ENCODE measurements at places on chromosomes 2 and 18. TPM values are rescaled to one million over a fixed set of nuclear protein-coding genes. Genes with fewer than 3 reads are reported as not detected.

GRCh38 chr2:16100006-16100405, 159.7 kb downstream of the MYCN start:
- DNase-seq = no peak
- H3K27me3 ChIP-seq = no peaks in the 10 kb centered on the region
- no peak overlapping the region for H3K27ac ChIP-seq
- H3K4me3 ChIP-seq = no peak overlapping the region
- no peaks in the 10 kb centered on the region for H3K36me3 ChIP-seq

- H3K27ac ChIP-seq = no peak overlapping the region
- no peaks in the 10 kb centered on the region for H3K27me3 ChIP-seq
- DNase-seq = no peak
- no peaks in the 10 kb centered on the region for H3K36me3 ChIP-seq
- H3K4me3 ChIP-seq = no peak overlapping the region
Observed at GRCh38 chr2:142323206-142323605, 192.4 kb upstream of the LRP1B start.

DNA sequence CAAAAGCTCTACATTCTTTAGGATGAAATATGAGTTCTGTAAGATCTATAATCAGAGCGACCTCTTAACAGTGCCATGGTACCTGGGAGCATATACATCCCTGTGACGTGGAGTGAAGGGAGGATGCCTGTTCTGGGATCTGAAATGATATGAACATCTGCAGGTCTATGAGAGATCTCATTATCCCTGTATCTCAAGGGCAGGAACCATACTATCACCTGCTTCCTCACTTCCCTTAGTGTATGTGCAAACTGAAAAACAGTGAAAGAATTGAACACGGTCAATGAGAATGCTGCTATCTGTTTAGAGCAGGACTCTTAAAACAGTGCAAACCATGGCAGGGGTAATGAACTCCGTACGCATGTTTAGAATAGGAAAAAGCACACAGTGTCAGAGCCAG, 364.0 kb downstream of the LPIN1 start:
- no peak overlapping the region for H3K27ac ChIP-seq
- H3K4me3 ChIP-seq = no peak overlapping the region
- no peaks in the 10 kb centered on the region for H3K27me3 ChIP-seq
- H3K4me1 ChIP-seq = peaks cover 13% of the 10 kb centered on the region

DNA sequence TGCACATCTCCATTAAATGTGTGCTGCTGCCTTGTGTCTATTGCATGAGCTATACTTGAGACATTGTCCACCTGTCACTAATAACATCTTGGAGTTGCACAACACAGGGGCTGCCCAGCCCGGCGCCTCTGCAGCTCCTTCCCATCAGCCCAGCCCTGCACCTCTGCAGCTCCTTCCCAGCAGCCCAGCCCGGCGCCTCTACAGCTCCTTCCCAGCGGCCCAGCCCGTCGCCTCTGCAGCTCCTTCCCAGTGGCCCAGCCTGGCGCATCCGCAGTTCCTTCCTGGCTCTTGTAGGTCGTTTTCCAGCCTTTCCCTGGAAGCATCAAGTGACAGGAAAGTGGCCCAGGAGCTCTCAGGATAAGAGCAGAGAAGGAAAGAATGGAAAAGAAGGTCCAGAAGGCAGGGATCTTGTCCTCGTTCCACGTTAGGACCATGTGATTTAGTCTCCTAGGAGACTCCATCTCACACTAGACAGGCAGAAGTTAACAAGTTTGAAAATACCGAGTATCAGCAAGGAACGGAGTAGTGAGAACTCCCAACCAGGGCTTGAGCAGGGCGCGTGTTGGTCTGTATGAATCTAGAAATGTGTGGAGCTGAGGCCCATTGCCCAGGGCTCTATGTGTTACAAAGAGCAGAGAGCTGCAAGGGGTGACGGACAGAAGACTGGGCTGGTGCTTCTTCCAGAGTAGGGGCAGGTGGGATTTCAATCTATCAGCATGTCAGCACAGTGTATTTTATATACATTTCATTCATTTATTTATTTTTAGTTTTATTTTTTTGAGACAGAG, 115.7 kb upstream of the TPO start:
- H3K27me3 ChIP-seq = no peaks in the 10 kb centered on the region
- no peak for DNase-seq
- no peak overlapping the region for H3K4me3 ChIP-seq
- no peaks in the 10 kb centered on the region for H3K36me3 ChIP-seq
- H3K27ac ChIP-seq = no peak overlapping the region

- peak overlapping the region; percentile 80 for H3K4me3 ChIP-seq
- peak overlapping the region; percentile 57 for H3K27ac ChIP-seq
- no peaks in the 10 kb centered on the region for H3K27me3 ChIP-seq
- H3K4me1 ChIP-seq = peaks cover 3% of the 10 kb centered on the region
- H3K36me3 ChIP-seq = no peaks in the 10 kb centered on the region
- DNase-seq = peak; percentile 77
Observed at GRCh38 chr18:35231052-35231451, 9.8 kb upstream of the ZNF397 start.

- H3K27me3 ChIP-seq = no peaks in the 10 kb centered on the region
- H3K4me3 ChIP-seq = no peak overlapping the region
- DNase-seq = no peak
- H3K4me1 ChIP-seq = no peaks in the 10 kb centered on the region
Observed at GRCh38 chr2:133054297-133054696, 384.3 kb upstream of the LYPD1 start.

PLEK gene
- not detected for total RNA-seq

CNPPD1 gene
- total RNA-seq = 54.0 TPM

TSPYL6 gene
- total RNA-seq = not detected
